ENCODE measurements at places on chromosomes 4 and X.

DNA sequence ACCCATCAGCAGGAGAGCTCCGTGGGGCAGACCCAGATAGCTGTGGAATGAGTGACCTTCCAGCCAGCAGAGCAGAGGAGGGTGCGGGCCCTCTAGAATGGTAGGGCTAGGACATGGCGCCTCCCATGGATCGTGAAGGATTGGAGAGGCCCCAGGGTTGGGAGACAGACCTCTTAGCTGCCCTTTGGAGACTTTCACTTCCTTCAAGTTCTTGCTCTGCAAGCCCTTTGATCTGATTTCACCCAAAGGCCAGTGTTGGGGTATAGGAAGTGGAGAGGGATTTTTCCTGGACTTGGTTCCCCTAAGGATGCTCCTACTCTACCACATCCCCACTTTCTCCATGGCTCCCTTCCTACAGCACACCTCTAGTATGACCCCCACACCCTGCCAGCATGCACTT is 3.0 kb downstream of the SASH3 start:
- DNase-seq = peak; percentile 65

DNA sequence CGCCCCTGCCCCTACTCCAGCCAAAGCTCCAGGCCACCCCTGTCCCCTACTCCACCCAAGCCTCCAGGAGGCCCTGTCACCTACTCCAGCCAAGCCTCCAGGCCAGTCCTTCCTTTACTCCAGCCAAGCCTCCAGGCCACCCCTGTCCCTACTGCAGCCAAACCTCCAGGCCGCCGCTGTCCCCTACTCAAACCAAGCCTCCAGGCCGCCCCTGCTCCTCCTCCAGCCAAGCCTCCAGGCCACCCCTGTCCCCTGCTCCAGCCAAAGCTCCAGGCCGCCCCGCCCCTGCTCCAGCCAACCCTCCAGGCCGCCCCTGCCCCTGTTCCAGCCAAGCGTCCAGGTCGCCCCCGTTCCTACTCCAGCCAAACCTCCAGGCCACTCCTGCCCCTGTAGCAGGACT is 5.1 kb upstream of the ASMT start:
- DNase-seq = no peak

GRCh38 chr4:76208005-76208765 is 5.4 kb downstream of the SCARB2 start:
- peak; percentile 96 for DNase-seq

- DNase-seq = no peak
Observed at GRCh38 chr4:31069151-31069550, 349.0 kb downstream of the PCDH7 start.

DNA sequence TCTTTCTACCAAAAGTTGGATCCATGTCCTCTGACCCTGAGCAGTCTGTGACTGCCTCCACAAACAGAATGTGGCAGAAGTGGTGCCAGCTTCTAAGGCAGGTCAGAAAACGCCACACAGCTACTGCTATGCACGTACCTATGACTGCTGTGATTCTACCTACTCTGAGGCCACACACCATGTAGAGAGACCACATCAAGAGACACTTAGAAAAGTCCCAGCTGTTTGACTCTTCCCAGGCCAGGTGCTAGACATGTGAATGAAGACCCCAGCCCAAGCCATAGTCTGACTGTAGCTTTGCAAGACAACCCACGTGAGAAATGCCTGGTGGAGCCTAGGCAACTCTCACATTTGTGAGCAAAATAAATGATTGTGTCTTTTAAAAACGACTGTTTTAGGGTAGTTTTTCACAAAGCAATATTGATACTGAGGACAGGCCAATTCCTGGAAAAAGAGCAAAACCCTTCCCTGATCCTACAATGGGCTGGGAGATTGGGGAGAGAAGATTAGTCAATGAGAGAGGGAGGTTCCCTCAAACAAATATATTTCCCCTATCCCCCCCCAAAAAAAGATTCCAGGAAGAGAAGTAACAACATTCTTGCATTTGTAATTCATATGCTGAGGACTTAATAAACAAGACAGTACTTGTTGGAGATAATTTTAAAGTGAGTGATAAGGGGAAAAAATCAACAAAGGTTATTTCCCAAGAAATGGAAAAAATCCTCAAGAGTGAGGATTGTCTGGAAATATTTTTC is 33.3 kb downstream of the FRYL start:
- no peak for DNase-seq

DNA sequence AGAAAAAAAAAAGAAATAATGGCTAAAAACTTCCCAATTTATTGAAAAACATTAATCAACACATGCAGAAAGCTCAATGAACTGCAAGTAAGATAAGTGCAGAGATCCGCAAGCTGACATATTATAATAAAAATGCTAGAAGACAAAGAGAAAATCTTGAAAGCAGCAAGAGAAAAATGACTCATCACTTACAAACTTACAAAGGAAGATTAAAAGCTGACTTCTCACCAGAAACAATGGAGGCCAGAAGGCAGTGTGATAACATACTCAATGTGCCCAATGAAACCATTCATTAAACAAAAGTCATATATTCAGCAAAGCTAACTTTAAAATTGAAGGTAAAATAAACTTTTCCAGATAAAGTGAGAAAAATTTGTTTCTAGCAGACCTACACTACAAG is 7.3 kb upstream of the BRWD3 start:
- no peak for DNase-seq

DNA sequence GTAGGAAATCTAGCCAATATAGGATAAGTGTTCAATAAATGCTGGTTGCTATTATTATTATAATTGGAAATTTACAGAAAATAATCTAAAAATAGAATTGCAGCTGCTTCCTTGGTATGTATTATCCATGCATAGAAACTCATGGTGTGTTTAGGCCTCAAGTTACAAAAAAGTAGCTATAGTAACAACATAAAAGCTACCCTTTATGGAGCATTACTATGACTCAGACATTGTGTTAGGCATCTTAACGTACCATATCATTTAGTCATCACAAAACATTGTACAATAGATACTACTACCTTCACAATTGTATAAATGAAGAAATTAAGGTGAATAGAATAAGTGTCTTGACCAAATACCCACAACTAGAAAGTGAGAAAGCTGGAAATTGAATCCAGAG is 126.9 kb upstream of the NRK start:
- DNase-seq = no peak

GRCh38 chr4:105215609-105216313 is 69.1 kb downstream of the TET2 start:
- no peak for DNase-seq

- peak; percentile 52 for DNase-seq
Observed at GRCh38 chrX:153953342-153953830, 8.9 kb upstream of the RENBP start.

- DNase-seq = no peak
Observed at GRCh38 chr4:148443512-148444295, 1.5 kb upstream of the NR3C2 start.

DNA sequence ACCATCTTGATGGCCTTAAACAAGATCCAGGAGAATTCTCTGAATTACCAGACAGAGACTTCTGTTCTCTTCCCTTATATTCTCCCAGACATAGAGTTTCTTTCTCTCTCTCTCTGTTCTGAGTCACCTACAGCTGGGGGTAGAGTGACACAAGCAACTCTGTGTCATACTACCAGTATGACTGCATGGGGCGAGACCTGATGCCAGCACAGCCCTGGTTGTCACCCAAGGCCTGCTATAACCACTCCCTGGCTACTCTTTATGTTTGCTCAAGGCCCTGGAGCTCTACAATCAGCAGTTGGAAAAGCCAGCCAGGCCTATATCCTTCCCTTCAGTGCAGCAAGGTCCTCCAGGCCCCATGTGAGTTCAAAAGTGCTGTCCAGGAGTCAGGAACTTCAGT is 114.2 kb upstream of the TENT5D start:
- DNase-seq = no peak

GRCh38 chrX:120499301-120500072 is 30.4 kb upstream of the LAMP2 start:
- no peak for DNase-seq

DNA sequence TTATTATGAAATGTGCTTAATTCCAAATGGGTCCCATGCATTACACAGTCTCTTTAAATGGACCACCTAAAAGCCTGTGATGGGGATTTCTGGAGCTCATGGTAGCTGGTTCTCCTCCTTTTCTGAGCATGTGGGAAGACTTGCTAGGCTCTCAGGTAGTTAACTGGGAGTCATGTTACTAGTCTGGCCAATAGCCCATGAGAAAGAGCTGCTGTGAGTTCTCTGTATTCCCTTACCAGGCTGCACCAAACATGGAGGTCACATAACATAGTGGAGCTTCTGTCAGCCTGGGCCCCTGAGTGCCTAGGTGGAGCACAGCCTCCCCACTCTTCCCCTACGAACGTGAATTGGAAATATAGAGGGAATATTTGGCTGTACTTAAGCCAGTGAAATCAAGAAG is 198.4 kb downstream of the MAML3 start:
- no peak for DNase-seq

DNA sequence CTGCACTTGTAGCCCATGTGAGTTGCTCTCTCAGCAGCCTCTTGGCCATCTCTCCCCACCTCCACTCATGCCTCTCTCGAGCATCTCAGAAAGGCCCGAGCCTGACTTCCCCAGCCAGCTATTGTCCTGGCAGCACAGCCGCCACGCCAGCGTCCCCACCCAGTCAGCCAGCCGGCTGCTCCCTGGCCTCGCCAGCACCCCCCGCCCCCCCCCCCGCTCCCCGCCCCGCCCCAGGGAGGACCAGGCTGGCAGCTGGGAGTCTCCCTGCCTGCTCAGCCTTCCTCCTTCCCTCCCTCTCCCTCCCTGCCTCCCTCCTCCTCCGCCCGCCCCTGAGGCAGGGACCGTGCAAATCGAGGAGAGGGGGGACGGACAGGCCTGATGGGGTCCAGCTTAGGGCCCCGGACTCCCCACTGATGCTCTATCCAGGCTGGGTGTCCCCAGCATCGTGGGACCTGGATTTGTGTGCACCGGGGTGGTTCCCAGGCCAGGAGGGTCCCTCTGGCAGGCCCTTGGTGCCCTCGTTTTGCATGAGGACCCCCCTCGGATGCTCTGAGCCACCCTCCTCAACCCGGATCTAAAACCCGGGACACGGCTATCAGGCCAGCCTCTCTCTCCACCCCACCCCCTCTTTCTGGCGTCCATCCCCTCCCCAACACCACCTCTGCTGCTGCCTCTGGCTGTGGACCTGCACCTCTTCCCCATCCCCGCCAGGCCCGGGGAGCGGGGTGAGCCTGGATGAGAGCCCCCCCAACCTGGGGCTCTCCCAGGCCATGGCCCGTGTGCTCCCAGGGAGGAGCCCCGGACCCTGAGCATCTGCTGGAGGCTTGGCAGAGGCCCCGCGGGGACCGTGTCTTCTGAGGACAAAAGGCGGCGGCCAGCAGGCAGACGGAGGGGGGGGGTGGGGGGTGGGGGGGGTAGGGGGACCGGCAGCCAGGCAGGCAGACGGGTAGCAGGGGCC is at the start of gene GPR173:
Gene GPR173, plus strand, starts transcription at position 621 of the 958 bp plus-strand sequence. CDS start 27,833 bp downstream, outside the sequence.
- DNase-seq = no peak

DNA sequence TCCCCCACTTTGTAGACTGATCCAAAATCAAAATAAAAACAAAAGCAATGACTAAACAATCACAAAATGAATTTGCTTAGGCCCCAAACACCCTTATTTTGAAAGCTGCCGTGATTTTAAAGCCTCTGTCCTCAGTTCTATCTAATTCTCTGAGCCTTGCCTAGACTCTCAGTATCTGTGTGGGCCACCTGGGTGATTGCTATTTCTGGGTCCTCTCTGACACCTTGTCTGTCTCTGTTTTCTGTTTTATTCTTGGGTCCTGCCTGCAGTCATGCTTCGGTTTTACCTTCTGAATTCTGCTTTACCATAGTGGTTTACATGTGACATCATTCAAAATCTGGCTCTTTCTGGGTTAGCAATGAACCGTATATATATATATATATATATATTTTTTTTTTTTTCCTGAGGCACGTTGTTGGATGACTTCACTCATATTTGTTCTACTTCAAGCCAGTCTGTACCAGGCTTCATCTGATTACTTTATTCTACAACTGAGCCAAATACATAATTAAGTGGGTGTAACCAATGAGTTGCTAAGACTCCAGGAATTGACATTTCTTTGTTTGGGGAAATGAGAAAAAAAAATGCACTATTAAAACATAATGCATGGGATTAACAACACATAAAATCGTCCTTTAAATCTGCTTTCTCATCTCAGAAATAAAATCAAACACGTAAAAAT is 710.7 kb upstream of the SLIT2 start:
- no peak for DNase-seq

Data from inflammatory macrophage treated with lipopolysaccharide for 4 hours (primary cell).